ENCODE measurements at places on chromosomes 5 and 9.

DNA sequence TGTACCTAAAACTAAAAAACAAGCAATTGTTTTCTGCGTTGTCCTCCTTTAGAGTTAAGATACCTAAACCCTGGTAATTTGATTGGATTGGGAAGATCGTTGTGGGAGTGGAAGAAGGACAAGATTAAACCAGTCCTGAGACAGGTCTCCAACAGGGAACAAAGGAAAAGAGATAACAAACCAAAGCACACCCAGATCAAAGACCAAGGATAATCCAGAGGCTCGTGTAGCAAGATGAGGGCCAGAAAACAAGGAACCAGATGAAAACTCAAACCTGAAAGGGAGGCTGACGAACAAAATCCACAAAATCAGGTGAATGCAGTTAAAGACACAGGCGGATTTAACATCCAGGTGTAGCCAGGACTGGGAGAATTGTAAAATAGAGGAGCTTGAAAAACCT is 618.1 kb downstream of the SLCO4C1 start:
- no peak for DNase-seq

GRCh38 chr9:36023260-36024048 is 13.3 kb upstream of the RECK start:
- peak; percentile 54 for DNase-seq

- peak; percentile 29 for DNase-seq
Measured at GRCh38 chr5:124628721-124629596, 117.5 kb downstream of the ZNF608 start.

DNA sequence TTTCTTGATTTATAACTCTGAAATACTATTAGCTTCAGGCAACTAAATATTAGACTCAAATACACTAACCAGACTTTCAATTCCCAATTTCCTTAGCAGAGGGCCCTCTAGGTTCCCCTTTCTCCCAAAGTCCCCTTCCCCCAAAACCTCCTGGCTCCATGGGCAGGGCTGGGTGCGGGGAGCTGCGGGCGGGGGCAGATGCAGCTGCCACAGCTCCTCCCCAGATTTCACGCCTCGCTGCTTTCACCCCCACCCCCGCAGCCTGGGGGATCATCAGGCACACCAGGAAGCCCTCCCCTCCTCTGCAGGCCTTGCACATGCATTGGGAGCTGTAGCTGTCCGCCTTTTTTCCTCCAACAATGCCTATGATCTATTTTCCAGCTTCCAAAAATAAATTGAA is 82.8 kb upstream of the SPATA31C2 start:
- DNase-seq, result no peak

DNA sequence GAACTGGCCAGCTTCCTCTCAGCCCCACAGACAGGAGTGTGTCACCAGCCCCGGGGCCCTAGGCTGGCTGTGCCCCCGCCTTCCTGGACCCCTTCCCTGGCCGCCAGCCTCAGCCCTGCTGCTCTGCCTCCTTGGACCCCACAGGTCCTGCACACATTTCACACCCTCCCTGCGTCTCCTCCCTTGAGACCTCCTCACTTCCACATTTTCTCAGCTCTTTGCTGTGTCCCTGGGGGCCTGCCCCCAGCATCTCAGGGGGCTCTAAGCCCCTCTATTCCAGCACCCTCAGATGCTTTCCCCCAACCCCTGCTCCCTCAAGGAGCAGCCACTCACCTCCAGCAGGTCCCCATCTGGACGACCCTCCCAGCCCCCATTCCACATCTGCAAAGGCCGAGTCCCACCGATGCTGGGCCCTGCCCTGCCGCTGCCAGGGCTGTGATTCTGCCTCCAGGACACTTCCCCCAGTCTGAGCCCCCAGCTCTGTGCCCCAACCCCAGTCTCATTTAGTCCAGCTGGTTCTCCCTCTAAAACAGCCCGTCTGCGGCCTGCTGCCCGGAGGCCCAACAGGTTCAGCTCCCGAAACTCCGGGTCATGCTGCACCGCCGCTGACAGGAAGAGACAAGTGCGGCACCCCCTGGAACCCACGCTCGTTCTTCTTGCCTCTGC is 4.2 kb downstream of the SLC34A3 start:
- DNase-seq, result no peak

GRCh38 chr5:77367741-77368140 is 124.4 kb downstream of the WDR41 start:
- DNase-seq, result no peak

GRCh38 chr5:172361566-172362238 is 78.1 kb upstream of the UBTD2 start:
- DNase-seq, result peak; percentile 50

- no peak for DNase-seq
Measured at GRCh38 chr5:121870489-121870888, 18.8 kb downstream of the FTMT start.

GRCh38 chr5:135018457-135018856 is 15.6 kb downstream of the PITX1 start:
- no peak for DNase-seq

DNA sequence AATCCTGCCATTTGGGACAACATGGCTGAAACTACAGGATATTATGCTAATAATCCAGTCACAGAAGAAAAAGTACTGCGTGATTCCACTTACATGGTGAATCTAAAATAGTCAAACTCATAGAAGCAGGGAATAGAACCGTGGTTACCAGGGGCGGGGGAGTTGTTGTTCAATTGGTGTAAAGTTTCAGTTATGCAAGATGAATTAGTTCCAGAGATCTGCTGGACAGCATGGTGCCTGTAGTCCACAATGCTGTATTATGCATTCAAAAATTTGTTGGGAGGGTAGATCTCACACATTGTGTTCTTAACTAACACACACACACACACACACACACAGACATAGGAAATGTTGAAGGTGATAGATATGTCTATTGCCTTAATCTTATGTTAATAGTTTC is 480.5 kb downstream of the DMRT2 start:
- DNase-seq, result no peak

GRCh38 chr9:36187414-36187813 is 3.3 kb upstream of the CLTA start:
- no peak for DNase-seq

GRCh38 chr5:112338681-112339337 is 80.3 kb downstream of the EPB41L4A start:
- DNase-seq, result no peak

DNA sequence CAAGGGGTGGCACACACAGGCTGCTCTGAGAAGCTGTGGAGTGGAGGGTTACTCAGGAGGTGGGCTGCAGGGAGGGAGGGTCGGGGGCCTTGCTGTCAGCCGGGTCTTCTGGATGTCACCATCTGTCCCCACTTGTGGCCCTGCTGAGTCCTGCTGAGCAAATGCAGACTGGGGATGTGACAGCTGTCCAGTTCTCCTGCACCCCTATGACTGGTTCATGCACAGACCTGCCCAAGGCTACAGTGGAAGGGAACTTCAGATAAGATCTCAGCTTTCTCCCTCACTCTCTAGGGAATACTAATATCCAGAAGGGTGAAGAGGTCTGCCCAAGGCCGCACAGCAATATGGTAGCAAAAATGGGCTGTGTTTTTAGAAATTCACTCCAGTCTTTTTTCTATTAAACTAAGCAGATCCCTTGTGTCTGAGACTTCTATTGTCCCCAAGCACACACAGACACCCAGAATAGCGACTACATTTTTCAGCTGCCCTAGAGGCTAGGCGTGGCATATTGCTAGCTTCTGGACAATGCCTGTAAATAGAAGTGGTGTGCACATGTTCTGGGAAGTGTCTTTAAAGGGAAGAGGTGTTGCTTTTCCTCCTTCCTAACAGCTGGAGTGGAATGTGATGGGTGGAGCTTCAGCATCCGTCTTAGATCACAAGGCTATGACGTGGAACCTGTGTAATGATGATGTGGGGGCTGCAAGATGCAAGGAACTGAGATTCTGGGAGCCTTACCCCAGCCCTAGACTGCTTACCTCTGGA is 51.1 kb upstream of the TBC1D2 start:
- no peak for DNase-seq

GRCh38 chr5:153425914-153426313 is 64.6 kb upstream of the GRIA1 start:
- DNase-seq, result no peak

GRCh38 chr5:75571547-75571946 is 39.7 kb upstream of the ANKDD1B start:
- DNase-seq, result no peak

DNA sequence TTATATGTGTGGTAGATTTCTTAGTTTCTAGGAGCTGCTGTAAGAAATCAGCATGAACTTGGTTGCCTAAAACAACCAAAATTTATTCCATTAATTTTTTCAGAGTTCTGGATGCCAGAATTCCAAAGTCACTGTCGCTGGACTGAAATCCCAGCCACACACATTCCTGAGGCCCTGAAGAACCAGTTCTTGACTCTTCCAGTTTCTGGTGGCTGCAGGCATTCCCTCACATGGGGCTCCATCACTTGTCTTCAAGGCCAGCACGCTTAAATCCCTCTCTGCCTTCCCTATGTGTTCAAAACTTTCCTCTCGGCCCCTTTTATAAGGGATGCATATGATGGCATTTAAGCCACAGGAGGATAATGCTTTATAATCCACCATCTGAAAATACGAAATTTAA is 1237.5 kb upstream of the CDH9 start:
- no peak for DNase-seq

GRCh38 chr5:6826756-6827155 is 113.5 kb downstream of the TENT4A start:
- no peak for DNase-seq

GRCh38 chr5:59648949-59649921 is 244.3 kb downstream of the PDE4D start:
- no peak for DNase-seq

DNA sequence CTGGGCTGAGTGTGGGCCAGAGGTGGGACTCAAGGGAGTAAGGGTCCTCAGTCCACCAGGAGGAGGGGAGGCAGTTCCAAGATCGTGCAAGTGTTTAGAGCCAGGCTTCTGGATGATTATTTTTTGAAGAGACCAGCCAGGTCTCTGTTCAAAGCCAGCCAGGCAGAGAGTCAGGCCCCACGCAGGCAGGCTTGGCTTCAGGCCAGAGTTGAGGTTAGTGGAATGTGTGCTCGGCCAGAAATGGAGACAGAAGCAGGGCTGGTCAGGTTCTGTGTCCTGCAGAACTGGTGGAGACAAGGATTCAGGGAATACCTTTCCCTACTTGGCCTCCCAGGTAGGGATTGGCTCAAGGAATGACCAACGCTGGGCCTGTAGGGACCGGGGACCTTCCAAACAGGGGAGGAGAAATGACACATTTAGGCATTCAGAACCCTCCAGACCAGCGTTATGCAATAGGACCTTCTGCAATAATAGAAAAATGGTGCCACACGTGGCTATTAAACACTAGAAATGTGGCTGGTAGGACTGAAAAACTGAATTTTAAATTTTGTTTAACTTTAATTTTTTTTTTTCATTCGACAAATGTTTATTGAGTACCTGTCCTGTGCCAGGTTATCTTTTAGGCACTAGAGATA is 106.2 kb downstream of the CMYA5 start:
- peak; percentile 19 for DNase-seq

- DNase-seq, result no peak
Measured at GRCh38 chr5:136781464-136781863, 416.1 kb upstream of the TRPC7 start.

- DNase-seq, result no peak
Measured at GRCh38 chr5:134120386-134121138, 6.1 kb downstream of the TCF7 start.

GRCh38 chr9:75146229-75146628 is 57.9 kb downstream of the OSTF1 start:
- no peak for DNase-seq

DNA sequence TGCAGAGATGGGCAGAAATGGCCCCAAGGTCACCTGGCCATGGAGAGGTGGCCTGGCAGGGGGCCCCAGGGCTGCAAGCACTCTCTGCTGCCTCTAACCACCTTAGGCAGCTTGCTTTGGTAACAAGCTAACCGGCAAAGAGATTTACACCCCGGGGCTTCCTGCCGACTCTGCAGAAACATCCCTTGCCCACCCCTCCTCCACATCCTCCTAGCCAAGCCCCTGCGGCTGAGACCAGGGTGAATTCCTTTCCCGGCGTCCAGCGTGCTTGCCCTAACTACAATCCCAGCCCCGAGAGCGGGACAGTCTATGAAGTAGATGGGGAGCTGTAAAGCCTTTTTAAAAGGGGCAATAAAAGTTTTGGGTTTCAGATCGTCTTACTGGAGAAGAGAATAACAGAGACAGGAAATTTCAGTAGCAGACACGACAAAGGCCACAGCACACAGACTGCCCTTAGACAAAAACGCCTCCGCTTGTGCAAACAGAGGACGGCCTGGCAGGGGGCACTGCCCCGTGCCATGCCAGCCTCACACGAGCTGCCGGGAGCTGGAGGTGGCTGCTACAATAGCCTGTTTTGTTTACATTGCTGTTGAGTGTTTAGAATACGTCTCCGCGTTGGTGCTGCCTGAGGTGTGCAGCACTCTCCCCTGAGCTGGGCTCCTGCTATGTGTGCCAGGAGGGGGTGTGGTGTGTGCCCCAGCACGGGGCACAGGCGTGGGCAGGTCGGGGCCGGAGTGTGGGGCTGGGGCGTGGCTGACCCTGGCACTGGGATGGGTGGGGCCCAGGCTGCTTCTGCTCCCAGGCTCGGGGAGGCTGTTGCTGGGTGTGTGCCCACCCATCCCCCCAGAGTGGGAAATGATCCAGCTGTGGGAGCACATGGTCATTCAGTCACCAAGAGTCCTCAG is 15.3 kb downstream of the MYMK start:
- no peak for DNase-seq

- DNase-seq, result no peak
Measured at GRCh38 chr9:122332083-122332482, 38.7 kb upstream of the PTGS1 start.

- no peak for DNase-seq
Measured at GRCh38 chr5:89204756-89205155, 321.8 kb upstream of the MEF2C start.

- DNase-seq, result no peak
Measured at GRCh38 chr5:145360936-145361335, 474.2 kb downstream of the PRELID2 start.

GRCh38 chr5:132227235-132227484 is 493 bp downstream of the P4HA2 start:
- no peak for DNase-seq

DNA sequence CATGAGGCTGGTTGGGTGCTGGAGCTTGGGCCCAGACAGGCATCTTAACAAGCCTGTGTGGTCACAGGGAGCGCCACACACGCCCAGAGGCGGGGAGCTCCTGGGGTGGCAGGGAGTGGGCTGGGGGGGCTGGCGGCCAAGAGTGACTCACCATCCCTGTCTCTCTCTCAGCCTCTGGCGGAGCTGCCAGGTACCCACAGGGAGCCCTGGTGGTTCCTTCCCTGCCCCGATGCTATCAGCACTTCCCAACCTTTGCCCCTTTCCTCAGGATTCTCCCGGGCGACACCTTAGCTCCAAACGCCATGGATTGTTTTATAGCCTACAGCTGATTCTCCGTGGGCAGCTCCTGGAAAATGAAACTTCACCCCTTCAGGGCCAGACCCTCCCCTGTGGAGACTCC is 5.5 kb downstream of the SLC9A3 start:
- no peak for DNase-seq

GRCh38 chr9:121954477-121955140 is 138.5 kb downstream of the TTLL11 start:
- DNase-seq, result no peak

- DNase-seq, result no peak
Measured at GRCh38 chr5:90898326-90899013, 339.9 kb downstream of the ADGRV1 start.

GRCh38 chr5:2710910-2711309 is 40.6 kb downstream of the IRX2 start:
- no peak for DNase-seq

Data from tibial nerve (tissue), 4 donors.